ENCODE measurements at places on chromosomes 5 and 9. TPM values are rescaled to one million over a fixed set of nuclear protein-coding genes. Genes with fewer than 3 reads are reported as not detected.

GPR151 gene
- not detected for total RNA-seq

MZB1 gene
- not detected for total RNA-seq

DPYSL3 gene
- 17.0 TPM for total RNA-seq

SLC25A51 gene
- 22.8 TPM for total RNA-seq

PCA3 gene
- not detected for total RNA-seq

RFESD gene
- total RNA-seq = 3.1 TPM

ISL1 gene
- total RNA-seq = 0.09 TPM

PCDHGA10 gene
- 0.01 TPM for total RNA-seq

NKD2 gene
- 12.0 TPM for total RNA-seq

DNAH5 gene
- 1.0 TPM for total RNA-seq

OR2K2 gene
- not detected for total RNA-seq

BAAT gene
- total RNA-seq = 0.58 TPM

PRDM9 gene
- total RNA-seq = not detected

GDA gene
- 1.3 TPM for total RNA-seq

SPRY4 gene
- 5.6 TPM for total RNA-seq

ADGRD2 gene
- not detected for total RNA-seq

FOXD4 gene
- total RNA-seq = 0.37 TPM

SELENOP gene
- 0.42 TPM for total RNA-seq

NR4A3 gene
- total RNA-seq = 2.0 TPM

STPG3 gene
- total RNA-seq = not detected

CDC25C gene
- total RNA-seq = 13.0 TPM

TEK gene
- 0.08 TPM for total RNA-seq

ARL14EPL gene
- total RNA-seq = 0.07 TPM

SLC6A3 gene
- total RNA-seq = 0.07 TPM

RNF183 gene
- not detected for total RNA-seq

ZNF462 gene
- 4.3 TPM for total RNA-seq

LHX2 gene
- total RNA-seq = 4.7 TPM

HRCT1 gene
- not detected for total RNA-seq

MLANA gene
- not detected for total RNA-seq

IL3 gene
- not detected for total RNA-seq

PSD2 gene
- total RNA-seq = 0.03 TPM

PDZD2 gene
- total RNA-seq = 0.07 TPM

LRRC19 gene
- not detected for total RNA-seq

GRAMD2B gene
- 0.86 TPM for total RNA-seq

TMEM171 gene
- 4.8 TPM for total RNA-seq

TSSK1B gene
- not detected for total RNA-seq

TAS2R1 gene
- not detected for total RNA-seq

RNF224 gene
- total RNA-seq = 0.24 TPM

ACTBL2 gene
- not detected for total RNA-seq

CCL21 gene
- total RNA-seq = not detected

IFNA17 gene
- not detected for total RNA-seq

SPATA31C1 gene
- total RNA-seq = not detected

Measured in A549 treated with CpdA at 1 μM for 4 hours (cell line).